ENCODE measurements at places on chromosomes 6 and 20.
A peak's percentile ranks its signal among the peaks of the same experiment; 100 is the strongest.

DNA sequence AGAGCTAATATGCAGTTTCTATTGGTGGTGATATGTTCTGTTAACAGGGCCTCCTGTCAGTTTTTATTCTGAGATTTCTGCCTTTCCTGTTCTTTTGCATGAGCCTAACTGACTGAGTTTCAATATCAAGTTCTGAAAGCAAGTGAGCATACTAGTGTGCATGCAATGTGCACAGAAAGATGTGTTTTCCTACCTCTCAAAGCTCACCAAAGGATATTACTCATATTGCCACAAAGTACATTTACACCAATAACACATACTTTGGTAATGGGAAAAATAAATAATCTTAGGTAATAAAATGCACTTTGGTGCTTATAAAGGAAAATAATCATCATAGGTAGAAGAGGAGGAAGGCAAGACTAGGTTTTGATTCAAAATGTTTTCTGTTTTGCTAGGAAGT is 195.0 kb downstream of the KHDC1L start:
- no peak for DNase-seq

DNA sequence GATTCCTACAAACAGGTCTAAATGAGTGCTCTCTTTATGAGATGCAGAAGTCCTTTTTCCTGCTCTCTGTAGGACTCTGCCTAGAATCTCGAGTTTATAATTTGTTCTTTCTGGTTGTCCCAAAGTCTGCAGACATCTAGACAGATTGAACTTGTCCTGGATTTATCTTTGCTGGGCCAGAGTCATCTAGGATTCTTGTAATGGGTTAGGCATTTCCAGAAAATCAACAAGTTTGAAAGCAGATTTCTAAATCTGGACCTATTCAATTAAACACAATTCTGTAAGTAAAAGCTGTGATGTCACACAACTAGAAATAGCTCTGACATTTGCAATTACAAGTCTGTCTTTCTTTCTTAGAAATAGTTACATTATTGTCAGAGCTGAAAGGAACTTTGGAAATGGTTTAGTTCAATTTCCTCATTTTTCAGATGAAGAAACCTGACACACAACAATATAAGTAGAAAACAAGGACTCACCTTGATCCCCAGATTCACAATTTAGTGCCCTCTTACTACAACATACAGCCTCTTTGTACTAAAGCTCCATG is 4.2 kb upstream of the RSPO3 start:
- no peak for DNase-seq

- no peak for DNase-seq
These were observed 11.0 kb downstream of the RIPOR2 start for GRCh38 chr6:24924580-24925356.

DNA sequence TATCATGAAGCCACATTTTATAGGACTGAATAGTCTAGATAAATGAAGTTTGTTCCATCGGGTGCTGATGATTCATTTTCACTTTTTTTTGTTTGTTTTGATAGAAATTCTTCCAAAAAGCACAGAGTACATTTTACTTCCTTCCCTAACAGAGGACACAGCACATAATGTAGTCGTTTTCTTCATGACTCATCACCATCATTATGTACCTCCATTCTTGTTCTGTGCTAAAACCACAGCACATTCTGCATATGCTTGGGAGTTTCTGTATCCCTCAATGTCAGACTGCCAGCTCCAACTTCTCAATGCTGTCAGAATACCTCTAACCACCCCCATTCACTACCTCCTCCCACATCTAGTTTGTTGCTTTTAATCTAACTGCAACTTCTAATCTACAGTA is 1004.9 kb upstream of the ADGRB3 start:
- no peak for DNase-seq

- DNase-seq = no peak
These were observed 14.4 kb downstream of the KCNQ5 start for GRCh38 chr6:72636215-72636614.

DNA sequence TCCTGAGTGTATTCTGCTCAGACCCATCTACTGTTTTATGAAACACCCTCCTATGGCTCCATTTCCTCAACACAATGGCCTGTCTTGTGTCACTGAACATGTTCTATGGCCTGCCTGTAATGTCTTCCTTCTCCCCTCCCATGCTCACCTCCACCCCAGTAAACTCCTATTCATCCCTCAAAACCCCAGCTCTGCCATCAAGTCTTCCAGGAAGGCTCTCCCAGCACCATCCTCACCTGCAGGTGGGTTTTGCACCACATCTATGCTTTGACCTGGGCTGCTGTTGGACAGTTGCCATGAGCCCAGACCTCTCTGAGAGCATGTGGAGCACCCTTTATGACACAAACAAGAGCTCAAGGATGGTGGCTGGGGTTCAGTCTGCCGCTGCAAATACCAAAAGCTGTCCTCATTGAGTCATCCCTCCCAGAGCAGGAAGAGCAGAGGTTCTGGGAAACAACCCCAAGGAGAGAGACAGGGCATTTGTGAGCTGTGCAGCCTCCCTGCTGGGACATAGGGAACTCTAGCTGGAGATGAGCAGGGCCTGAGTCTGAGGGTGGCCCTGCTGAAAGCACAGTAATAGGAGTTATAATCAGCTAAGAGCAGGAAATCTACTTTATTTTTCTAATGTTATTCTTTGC is 93.8 kb upstream of the CD93 start:
- peak; percentile 53 for DNase-seq

DNA sequence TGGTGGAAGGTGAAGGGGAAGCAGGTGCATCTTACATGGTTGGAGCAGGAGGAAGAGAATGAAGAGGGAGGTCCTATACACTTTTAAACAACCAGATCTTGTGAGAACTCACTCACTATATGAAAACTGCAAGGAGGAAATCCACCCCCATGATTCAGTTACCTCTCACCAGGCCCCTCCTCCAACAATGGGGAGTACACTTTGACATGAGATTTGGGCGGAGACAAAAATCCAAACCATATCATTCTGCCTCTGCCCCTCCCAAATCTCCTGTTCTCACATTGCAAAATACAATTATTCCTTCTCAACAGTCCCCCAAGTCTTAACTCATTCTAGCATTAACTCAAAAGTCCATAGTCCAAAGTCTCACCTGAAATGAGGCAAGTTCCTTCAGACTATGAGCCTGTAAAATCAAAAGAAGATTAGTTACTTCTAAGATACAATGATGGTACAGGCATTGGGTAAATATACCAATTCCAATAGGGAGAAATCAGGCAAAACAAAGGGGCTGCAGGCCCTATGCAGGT is 60.5 kb downstream of the EDN1 start:
- no peak for DNase-seq

GRCh38 chr6:105759946-105760345 is 326.2 kb upstream of the PRDM1 start:
- no peak for DNase-seq

GRCh38 chr6:105691081-105691480 is 288.2 kb upstream of the PREP start:
- DNase-seq = no peak

- DNase-seq = no peak
These were observed 33.3 kb downstream of the SUN5 start for GRCh38 chr20:32970973-32971300.

GRCh38 chr6:140620496-140620895 is 1246.0 kb upstream of the CITED2 start:
- no peak for DNase-seq

GRCh38 chr6:4664911-4665310 is 111.3 kb upstream of the CDYL start:
- DNase-seq = no peak

DNA sequence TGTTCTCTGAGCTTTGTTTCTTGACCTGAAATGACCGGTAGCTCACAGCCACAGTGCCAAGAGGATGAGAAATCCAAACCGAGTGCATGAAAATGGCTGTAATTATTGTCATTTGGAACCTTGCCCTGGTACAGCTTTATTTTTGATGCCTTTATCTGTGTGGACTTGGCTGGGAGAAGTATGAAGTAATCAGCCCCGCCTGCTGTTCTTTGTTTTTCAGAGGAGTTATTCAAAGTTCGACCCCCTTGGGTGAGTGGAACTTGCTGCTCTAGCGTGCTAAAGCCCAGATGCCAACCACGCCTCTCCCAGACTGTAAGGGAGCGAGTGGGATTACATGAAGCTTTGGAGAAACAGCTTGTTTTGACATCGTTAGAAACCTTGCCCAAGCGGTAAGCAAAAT is 48.3 kb downstream of the ECT2L start:
- peak; percentile 21 for DNase-seq

GRCh38 chr20:15395457-15395856 is 1058.0 kb upstream of the FLRT3 start:
- DNase-seq = no peak

DNA sequence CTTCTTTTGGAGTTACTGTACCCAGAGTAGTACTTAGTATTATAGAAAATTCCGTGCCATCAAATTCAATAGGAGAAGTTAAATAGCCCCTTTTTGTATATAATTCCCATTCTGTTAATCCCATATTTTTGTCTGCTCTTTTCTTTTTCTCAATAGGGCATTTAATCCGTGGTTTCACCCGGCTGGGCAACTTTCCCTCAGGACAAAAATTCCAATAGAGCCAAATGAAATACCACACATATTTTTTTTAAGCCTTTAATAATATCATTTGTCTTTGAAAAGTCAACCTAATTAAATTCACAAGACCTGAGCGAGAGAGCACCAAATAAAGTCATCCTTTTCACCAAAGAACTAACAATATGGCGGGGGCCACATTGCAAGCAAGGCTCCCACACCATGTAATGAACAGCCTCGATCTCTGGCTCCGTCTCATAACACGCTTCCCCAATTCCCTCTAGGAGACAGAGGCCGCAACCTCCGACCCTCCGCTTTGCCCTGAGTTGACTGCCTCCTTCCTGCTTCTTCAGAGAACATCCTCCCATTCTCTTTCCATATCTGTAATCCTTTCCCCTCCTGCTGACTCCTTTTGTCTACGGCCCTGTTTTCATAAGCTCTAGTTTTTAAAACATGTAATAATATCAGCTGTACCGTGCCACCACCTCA is 13.6 kb downstream of the NHSL1 start:
- no peak for DNase-seq

GRCh38 chr6:33147807-33148666 is 44.2 kb downstream of the COL11A2 start:
- DNase-seq = no peak

DNA sequence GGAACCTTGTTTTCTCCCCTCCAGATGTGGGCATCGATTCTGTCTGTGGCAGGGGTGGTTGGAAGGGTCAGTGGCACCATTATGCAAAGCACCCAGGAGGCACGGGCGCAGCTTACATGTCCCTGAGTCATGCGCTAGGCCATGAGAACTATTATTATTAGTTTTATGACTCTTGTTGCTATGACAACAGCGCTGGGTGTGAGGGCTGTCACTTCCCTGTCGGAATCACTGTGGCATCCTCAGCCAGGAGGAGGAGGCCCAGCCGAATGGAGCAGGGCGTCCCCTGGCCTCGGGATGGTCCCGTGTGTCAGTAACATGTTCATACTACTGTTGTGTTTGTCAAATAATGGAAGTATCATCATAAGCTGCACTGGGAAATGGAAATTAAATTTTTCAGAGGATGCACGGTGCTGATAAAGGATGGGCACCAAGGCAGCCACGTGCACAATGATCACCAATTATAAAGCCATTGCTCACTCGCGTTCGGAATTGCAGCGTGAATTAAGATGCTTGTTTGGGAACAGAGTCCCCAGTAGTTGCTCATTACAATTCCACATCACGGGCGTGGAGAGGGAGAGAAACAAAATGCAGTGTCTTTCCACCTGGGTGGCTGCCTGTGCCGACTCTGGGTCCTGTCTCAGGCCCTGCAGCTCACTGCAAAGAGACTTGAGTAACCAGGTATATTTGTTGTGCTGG is 247.9 kb downstream of the CDH4 start:
- no peak for DNase-seq

- DNase-seq = no peak
These were observed 3.4 kb downstream of the LY86 start for GRCh38 chr6:6591778-6592465.

- no peak for DNase-seq
These were observed 226.8 kb upstream of the PDE10A start for GRCh38 chr6:165889636-165890403.

- DNase-seq = no peak
These were observed 14.9 kb upstream of the MAPK13 start for GRCh38 chr6:36115412-36115811.

DNA sequence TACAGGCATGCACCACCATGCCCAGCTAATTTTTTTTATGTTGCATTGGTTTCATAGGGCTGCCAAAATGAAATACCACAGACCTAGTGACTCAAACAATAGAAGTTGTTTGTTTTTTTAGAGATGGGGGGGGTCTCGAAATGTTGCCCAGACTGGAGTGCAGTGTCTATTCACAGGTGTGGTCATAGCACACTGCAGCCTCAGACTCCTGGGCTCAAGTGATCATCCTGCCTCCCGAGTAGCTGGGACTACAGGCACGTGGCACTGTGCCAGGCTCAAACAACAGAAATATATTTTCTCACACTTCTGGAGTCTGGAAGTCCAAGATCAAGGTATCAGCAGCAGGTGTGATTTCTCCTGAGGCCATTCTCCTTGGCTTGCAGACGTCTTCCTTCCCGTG is 6.6 kb upstream of the SLC16A10 start:
- DNase-seq = no peak

- no peak for DNase-seq
These were observed 126.5 kb upstream of the SOX4 start for GRCh38 chr6:21467091-21467490.

- DNase-seq = no peak
These were observed 28.2 kb downstream of the MRAP2 start for GRCh38 chr6:84061613-84062398.

GRCh38 chr20:59567585-59568508 is 36.5 kb upstream of the PHACTR3 start:
- no peak for DNase-seq

DNA sequence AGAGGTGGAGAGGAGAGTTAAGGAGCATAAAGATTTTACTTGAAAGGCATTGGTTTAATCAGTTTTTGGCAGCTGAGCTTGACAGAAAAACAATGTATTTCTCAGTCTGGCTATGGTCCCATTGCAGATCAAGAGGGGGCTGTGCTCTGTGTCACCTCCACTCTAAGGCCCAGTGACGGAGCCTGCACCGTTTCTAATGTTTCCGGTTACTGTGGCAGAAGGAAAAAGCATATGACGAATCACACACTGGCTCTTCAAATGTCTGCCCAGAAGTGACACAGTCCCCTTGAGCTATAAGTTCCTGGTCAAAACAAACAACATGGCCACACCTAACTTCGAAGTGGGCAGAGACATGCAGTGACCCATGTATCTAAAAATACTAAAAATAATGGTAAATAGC is 372.0 kb downstream of the PLCB1 start:
- DNase-seq = no peak

DNA sequence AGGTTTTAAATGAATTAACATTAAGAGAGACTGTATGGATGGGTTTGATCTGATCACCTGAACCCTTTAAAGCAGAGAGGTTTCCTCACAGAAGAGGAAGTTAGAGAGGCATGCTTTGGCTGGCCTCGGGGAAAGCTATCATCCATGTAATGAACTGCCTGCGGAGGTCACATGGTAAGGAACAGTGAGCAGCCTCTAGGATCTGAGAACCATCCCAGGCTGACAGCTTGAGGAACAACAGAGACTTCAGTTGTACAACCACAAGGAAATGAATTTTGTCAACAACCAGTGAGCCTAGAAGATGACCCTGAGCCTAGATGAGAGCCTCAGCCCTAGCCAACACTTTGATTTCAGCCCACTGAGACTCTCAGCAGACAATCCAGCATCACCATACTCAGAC is 2.9 kb upstream of the COL21A1 start:
- no peak for DNase-seq

Measured in psoas muscle (tissue), 8 donors.